ENCODE measurements at places on chromosomes 4 and X.

- H3K36me3 ChIP-seq: no peaks in the 10 kb centered on the region
- H3K4me1 ChIP-seq: no peaks in the 10 kb centered on the region
- DNase-seq: no peak
- H3K27ac ChIP-seq: no peak overlapping the region
- H3K4me3 ChIP-seq: no peak overlapping the region
- H3K27me3 ChIP-seq: no peaks in the 10 kb centered on the region
These were observed 55.2 kb downstream of the CLNK start for GRCh38 chr4:10629394-10629793.

DNA sequence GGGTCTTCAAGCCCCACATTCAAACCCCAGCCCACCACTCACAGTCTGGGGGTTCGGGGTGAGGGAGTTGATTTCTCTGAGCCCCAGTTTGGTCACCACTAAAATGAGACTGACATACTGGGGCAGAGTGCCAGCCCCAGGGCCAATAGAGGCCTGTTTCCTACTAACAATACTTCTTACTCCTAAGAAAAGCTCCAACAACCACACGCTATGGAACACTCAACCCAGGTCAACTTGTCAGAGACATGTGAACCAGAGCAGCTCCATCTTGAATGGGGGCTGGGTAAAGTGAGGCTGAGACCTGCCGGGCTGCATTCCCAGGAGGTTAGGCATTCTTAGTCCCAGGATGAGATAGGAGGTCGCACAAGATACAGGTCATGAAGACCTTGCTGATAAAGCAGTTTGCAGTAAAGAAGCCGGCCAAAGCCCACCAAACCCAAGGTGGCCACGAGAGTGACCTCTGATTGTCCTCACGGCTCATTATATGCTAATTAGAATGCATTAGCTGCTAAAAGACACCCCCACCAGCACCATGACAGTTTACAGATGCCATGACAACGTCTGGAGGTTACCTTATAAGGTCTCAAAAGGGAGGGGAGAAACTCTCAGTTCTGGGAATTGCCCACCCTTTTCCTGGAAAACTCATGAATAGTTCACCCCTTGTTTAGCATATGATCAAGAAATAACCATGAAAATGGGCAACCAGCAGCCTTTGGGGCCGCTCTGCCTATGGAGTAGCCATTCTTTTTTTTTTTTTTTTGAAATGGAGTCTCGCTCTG, 26.6 kb upstream of the HTRA3 start:
- H3K4me1 ChIP-seq: peaks cover 3% of the 10 kb centered on the region
- no peak for DNase-seq
- no peak overlapping the region for H3K4me3 ChIP-seq
- no peaks in the 10 kb centered on the region for H3K36me3 ChIP-seq

DNA sequence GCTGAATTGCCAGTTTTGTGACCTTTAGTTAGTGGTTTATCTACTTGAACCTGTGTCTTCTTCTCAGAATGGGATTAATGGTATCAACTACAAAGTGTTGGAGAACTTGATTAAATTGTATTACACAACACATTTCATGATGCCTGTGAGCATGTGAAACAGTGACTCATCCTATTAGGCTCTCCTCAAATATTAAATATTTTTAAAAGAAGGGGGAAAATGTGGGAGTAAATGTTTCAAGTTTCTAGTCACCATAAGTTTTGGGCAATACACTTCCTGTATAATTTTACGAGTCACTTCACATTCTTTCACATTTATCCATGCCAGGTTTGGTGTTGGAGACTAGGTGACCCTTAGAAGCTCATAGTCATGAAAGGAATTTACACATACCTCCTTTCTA, 147.0 kb downstream of the HS3ST1 start:
- H3K27ac ChIP-seq: no peak overlapping the region
- H3K4me3 ChIP-seq: no peak overlapping the region
- H3K27me3 ChIP-seq: no peaks in the 10 kb centered on the region

DNA sequence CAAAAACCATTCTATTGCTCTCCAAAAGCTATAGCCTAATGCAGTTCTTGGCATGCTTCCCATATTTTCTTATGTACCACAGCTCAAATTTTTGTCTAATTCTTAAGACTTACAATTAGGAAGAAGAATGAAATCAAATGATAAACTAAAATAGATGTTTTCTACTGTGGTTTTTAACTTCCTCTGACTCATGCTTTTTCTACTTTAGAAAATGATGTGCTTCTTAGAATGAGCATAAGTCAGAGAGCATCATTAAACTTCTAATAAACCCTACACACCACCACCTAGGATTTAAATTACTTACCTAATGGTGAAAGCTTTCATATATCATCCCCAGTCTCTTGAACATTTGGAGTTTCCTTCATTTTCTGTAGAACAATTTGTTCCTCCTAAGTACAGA, 217.0 kb upstream of the NDST3 start:
- no peak overlapping the region for H3K27ac ChIP-seq
- H3K36me3 ChIP-seq: no peaks in the 10 kb centered on the region
- H3K27me3 ChIP-seq: no peaks in the 10 kb centered on the region
- no peak overlapping the region for H3K4me3 ChIP-seq
- no peaks in the 10 kb centered on the region for H3K4me1 ChIP-seq
- no peak for DNase-seq

DNA sequence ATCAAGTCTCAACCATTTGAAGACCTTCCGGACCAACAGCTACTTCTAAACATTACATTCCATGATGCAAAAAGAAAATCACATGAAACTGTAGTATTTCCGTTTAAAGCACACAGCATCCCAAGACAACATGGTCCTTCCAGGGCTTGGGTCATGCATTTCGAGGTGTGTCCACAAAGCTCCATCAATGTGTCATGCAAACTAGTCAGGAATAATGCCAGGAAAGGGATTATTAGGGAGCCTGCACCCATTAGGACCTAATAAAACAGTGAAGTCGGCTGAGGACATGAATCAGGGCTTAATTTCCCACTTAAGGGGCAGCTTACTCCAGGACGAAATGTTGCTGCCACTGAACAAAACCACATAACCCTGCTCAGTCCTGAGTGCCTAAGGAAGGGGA, 177.9 kb downstream of the TSPAN5 start:
- H3K4me1 ChIP-seq: no peaks in the 10 kb centered on the region
- no peaks in the 10 kb centered on the region for H3K27me3 ChIP-seq
- DNase-seq: no peak
- H3K27ac ChIP-seq: no peak overlapping the region

- no peak overlapping the region for H3K27ac ChIP-seq
- no peak overlapping the region for H3K4me3 ChIP-seq
- no peak for DNase-seq
- no peaks in the 10 kb centered on the region for H3K27me3 ChIP-seq
These were observed 387.9 kb upstream of the TENM3 start for GRCh38 chr4:181855307-181855706.

- H3K27ac ChIP-seq: no peak overlapping the region
- H3K27me3 ChIP-seq: no peaks in the 10 kb centered on the region
- no peak for DNase-seq
- H3K4me3 ChIP-seq: no peak overlapping the region
These were observed 232.3 kb downstream of the PABPC4L start for GRCh38 chr4:133969202-133969848.

- no peaks in the 10 kb centered on the region for H3K4me1 ChIP-seq
- H3K27ac ChIP-seq: no peak overlapping the region
- no peak for DNase-seq
- no peaks in the 10 kb centered on the region for H3K27me3 ChIP-seq
- H3K36me3 ChIP-seq: no peaks in the 10 kb centered on the region
These were observed 267.3 kb upstream of the GATB start for GRCh38 chr4:152028131-152028530.

DNA sequence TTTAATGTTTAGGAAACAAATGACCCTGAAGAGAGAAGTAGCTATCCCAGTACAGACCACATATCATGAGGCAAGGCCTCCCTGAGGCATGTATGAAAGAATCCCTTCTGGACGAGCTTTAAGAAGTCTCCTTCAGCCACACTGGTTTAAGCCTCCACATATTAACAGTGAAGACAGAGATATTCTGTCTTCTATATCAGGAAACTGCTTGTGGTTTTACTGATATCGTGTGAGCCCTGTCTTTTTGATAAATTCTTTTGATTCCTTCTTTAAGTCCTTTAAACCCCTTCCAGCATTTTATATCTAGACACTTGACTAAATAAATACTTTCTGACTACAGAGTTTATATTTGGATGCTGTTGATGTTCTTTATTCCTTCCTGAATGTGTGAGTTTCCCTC, 45.9 kb upstream of the GPC4 start:
- no peak overlapping the region for H3K27ac ChIP-seq
- DNase-seq: no peak
- no peaks in the 10 kb centered on the region for H3K36me3 ChIP-seq

Measured in thoracic aorta (tissue), 2 donors.